NCI-H2171 (cell line): ENCODE measurements at places on chromosomes 12 and 14.

DNA sequence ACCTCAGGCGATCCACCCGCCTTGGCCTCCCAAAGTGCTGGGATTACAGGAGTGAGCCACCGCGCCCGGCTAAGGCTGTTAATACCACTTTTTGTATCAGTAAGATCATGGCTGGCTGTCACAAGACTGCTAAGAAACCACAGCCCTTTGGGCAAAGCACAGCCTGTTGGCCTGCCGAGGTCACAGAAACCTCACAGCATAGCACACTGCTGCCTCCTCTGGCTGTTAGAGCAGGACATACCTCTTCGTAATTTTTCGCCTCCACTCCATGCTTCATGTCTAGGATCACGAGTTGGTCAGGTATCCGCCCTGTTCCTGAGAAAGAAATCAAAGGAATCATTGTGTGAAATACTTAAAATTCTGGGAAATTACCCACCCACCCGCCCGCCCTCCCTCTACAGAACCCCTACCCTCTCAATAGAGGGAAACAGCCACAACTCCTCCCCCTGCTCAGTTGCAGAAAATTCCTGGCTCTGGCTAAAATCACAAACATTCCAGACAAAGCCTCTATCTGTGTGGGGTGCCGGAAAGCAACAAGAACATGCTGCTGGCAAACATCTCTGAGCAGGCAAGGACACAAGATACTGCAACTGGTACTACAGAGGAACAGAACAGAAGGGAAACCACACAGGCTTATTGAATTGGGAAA, 20.7 kb upstream of the NEK9 start:
- no peak for DNase-seq

DNA sequence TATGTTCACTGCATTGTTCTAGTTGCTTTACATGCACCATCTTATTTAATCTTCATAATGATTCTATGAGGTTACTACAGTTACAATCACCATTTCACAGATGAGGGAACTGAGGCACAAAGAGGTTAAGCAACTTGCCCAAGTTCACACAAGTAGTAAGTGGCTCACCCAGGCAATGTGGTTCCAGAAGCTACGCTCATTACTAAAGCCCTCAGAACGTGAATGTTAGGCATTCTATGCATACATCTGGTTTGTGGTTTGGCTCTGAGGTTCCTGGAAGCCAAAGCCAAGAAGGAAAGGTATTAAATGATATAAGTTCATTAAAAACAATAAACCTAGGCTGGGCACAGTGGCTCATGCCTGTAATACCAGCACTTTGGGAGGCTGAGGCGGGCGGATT, 14.4 kb upstream of the VRTN start:
- DNase-seq: no peak

- DNase-seq: no peak
These were observed 101.0 kb downstream of the NUAK1 start for GRCh38 chr12:106037524-106038298.

- no peak for DNase-seq
These were observed 845 bp upstream of the RARG start for GRCh38 chr12:53232646-53233461.

GRCh38 chr12:80282761-80283160, 161.3 kb upstream of the PTPRQ start:
- no peak for DNase-seq

GRCh38 chr14:56357428-56357827, 222.2 kb upstream of the TMEM260 start:
- DNase-seq: no peak

GRCh38 chr14:23154964-23155587, 28.4 kb downstream of the SLC7A8 start:
- DNase-seq: no peak

DNA sequence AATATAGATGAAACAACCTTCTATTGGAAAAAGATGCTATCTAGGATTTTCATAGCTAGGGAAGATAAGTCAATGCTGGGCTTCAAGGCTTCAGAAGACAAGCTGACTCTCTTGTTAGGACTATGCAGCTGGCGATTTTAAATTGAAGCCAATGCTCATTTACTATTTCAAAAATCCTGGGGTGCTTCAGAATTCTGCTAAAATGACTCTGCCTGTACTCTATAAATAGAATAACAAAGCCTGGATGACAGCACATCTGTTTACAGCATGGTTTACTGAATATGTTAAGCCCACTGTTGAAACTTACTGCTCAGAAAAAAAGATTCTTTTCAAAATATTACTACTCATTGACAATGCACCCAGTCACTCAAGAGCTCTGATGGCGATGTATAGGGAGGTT, 155.1 kb downstream of the PIK3C2G start:
- no peak for DNase-seq

GRCh38 chr12:47964106-47964728, 821 bp downstream of the TMEM106C start:
- no peak for DNase-seq

GRCh38 chr12:124667506-124668326, 100.3 kb upstream of the NCOR2 start:
- no peak for DNase-seq

DNA sequence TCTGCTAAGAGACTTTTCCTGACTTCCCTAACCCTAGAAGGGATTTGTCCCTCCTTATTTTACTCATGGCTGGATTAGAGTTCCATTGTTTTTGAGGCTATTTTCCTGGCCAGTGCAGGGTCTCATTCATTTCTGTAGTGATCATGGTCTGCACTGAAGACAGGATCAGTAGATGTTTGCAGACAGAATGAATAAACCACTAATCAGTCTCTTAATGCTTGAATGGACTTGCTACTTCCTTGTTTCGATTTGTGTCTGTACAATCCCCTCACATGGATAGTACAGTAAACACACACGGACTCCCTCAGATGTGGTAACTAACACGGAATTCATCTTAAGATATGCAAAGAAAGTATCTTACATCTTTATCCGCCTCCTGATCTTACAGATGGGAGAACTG, 102.6 kb upstream of the PRB2 start:
- no peak for DNase-seq

DNA sequence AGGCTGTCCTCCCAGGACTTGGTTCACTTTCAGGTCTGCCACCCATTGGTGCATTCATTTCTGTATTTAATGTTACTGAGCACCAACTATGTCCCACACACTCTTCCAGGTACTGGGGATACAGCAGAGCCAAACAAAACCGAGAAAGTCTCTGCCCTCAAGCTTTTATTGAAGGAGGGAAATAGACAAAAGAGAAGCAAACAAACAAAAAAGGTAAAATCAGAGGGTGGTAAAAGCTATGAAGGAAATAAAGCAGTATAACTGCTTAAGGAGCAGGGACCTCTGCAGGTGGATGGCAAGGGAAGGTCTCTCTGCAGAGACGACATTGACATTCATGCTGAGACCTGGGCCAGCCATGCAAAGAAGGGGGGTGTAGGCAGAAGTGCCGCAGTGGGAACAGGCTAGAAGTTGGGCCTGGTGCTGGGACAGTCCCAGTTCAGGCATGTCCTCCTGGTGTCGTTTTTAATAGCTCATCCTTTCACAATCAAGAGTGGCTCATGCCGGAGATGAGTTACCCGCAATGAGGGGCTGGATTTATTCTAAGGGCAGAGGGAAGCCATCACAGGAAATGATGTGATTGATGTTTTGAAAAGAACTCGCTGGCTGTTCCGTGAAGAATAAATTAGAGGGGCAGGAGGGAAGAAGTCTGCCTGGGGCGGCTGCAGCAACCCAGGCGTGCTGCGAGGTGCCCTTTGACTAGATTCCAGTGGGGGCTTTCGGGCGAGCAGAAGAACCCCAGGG, 72.8 kb downstream of the IRF2BPL start:
- DNase-seq: no peak

DNA sequence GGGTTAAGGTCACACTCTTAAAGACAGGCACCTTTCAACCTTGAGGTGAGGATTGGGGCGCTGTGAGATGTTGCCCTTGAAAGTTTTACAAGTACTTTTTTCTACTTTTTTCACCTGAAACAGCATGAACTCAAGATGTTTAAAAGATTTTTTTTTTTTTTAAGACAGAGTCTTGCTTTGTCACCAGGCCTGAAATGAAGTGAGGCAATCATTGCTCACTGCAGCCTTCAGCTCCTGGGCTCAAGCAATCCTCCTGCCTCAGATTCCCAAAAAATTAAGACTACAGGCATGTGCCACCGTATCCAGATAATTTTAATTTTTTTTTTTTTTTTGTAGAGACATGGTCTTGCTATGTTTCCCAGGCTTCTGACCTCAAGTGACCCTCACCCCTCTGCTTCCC, 243.9 kb downstream of the DIO2 start:
- DNase-seq: no peak

DNA sequence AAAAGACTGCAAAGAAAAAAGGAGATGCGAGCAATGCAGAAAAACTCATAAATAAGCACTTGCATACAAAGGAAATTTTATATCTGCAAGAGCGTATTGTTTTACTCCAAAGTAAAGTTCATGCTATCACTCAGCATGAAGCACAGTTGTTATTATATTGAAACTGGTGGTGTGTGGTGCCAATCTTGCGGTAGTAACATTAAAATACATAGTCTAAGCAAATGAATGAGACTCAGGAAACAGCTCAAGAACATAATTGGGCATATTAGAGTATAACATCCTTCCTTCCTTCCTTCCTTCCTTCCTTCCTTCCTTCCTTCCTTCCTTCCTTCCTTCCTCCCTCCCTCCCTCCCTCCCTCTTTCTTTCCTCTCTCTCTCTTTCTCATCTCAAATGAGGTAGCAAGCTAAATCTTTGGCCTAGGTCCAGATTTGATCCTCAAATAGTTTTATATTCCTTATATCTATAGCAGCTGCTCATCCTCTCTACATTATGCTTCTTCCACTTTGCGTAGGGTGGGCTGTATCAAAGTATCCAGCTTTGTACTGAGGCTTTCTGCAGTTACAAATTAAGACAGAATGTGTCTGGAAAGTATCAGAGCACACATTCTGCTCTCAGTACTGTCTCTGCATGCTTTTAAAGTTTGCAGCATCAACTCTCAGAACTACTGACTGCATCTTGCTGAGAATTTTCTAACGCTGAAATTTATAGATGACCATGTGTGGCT, 718.3 kb downstream of the RERGL start:
- DNase-seq: no peak

- DNase-seq: no peak
These were observed 573 bp downstream of the ARL6IP4 start for GRCh38 chr12:122981036-122981471.

- DNase-seq: no peak
These were observed 258.8 kb downstream of the APAF1 start for GRCh38 chr12:98903875-98904274.

- DNase-seq: no peak
These were observed 5.9 kb upstream of the EP400 start for GRCh38 chr12:131943876-131944275.

DNA sequence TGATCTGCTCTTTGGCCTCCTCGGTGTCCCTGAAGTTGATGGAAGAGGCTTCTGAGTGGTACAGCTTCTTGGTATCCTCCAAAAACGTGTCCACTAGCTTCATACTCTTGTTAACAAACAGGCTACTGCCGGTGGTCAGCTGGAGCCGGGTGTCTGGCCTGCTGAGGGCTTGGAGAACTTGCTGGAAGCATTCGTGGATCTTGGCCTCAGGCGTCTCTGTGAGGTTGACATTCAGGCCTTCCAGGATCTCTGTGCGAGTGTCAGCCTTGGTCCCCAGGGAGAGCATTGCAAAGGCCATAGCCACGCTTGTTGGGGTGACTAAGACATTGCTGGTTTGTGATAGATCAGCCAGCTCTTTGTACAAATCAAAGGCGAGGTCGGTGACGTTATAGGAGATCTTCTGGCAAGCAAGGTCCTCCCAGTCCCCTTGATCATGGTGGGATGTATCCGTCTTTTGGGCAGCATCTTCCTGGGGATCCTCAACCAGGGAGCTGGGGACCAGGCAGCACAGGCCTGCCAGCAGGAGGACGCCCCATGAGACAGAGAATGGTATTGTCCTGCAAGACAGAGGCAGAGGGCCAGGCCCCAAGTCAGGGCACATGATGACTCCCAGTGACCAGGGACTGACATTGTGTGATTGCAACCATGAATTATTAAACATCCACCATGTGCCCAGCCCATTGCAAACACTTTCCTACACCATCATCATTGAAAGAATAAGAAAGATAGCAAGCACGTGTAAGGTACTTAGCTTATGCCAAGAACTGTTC, 22.1 kb downstream of the SERPINA1 start:
- DNase-seq: no peak

DNA sequence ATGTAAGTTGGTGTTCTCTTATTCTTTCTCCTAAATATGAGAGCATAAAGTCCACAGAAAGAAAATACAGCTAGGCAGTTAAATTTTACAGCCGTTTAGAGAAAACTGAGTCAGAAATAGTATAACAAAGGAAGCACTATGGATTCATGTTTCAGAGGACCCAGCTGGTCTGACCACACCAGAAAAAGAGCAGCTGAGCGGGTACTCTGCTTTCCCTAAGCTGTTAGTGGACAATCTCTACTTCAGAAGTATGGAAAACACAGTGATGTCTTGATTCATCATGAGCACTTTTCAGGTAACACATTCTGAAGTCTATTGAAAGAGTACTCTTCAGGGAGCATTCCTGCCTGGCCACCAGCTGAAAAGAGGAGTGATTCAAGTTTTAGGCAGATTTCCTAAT, 12.4 kb downstream of the PPM1H start:
- no peak for DNase-seq

DNA sequence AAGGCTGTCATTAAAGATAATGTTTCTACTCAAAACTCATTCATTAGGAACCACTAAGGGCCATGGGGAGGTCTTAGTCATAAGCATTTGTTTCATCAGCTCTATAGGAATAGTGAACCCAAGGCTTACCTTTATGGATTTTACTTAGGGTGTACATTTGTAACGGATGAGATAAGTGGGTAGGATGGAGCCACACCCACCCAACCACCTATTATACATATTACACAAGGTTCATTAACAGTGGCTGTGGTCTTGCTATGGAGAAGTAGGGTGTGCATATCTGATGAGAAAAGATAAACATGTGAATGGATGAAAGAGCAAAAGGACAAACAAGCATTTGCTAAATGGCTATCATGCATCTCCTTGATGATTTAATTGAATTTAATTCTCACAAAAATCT, 39.6 kb upstream of the ITPR2 start:
- no peak for DNase-seq

DNA sequence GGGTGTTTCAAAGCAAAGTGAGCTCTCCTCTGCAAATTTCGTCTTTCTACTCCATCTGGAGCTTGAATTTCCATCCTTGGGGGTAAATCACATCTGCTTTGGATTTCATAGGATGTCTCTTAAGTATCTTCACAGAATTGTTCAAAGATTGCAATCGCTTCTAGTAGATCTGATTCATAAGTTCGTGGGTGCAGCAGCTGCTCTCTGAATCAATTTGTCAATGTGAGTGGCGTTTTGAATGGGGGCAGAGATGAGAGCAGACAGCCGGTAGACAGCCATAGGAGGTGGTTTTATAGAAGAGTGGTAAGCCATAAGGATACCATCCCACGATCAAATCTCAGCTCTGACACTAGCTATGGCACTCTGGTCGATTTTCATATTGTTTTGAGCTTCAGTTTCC, 146.0 kb upstream of the RPH3A start:
- DNase-seq: peak; percentile 10
